Glomerular endothelial cell (primary cell): ENCODE measurements at places on chromosomes 7 and 10. TPM values are rescaled to one million over a fixed set of nuclear protein-coding genes. Genes with fewer than 3 reads are reported as not detected.

CNNM1 gene
- 0.24 TPM in 1 of 2 replicates, not detected in the other for total RNA-seq

HYAL4 gene
- total RNA-seq, result 0.18 TPM in 1 of 2 replicates, not detected in the other

SRI gene
- total RNA-seq, result 139 and 149 TPM in 2 replicates

CEP55 gene
- total RNA-seq, result 6.5 and 18.4 TPM in 2 replicates

AFAP1L2 gene
- 3.4 and 8.6 TPM in 2 replicates for total RNA-seq

PKD1L1 gene
- 2.6 and 14.2 TPM in 2 replicates for total RNA-seq

MCM10 gene
- total RNA-seq, result 2.9 and 13.2 TPM in 2 replicates

GPR85 gene
- total RNA-seq, result 0.24 and 2.6 TPM in 2 replicates

CDHR1 gene
- 0.15 and 1.3 TPM in 2 replicates for total RNA-seq

VAX1 gene
- not detected in 2 replicates for total RNA-seq

OPN1SW gene
- not detected in 2 replicates for total RNA-seq

C10orf143 gene
- 0.10 TPM in 1 of 2 replicates, not detected in the other for total RNA-seq

LRRC17 gene
- total RNA-seq, result 34.6 and 71.4 TPM in 2 replicates

GDF2 gene
- total RNA-seq, result not detected in 2 replicates

ITGA8 gene
- total RNA-seq, result 2.1 and 9.5 TPM in 2 replicates

METTL27 gene
- total RNA-seq, result 0.41 and 5.3 TPM in 2 replicates

SEMA3D gene
- 0.68 and 1.5 TPM in 2 replicates for total RNA-seq

TRPV6 gene
- total RNA-seq, result not detected in 2 replicates

ACTL6B gene
- total RNA-seq, result not detected in 2 replicates

CPN1 gene
- total RNA-seq, result not detected in 2 replicates

OPN4 gene
- not detected in 2 replicates for total RNA-seq

GHRHR gene
- not detected in 2 replicates for total RNA-seq

LDB3 gene
- total RNA-seq, result not detected in 2 replicates

KLF14 gene
- total RNA-seq, result not detected in 2 replicates

ADK gene
- 23.9 and 31.1 TPM in 2 replicates for total RNA-seq

DLX5 gene
- not detected in 2 replicates for total RNA-seq

TEX47 gene
- not detected in 2 replicates for total RNA-seq

DCLRE1A gene
- 2.9 and 3.7 TPM in 2 replicates for total RNA-seq

GNAT3 gene
- not detected in 2 replicates for total RNA-seq

SNCG gene
- total RNA-seq, result 42.3 and 72.4 TPM in 2 replicates

HOXA7 gene
- 12.5 and 17.7 TPM in 2 replicates for total RNA-seq

CDK14 gene
- 3.9 and 8.3 TPM in 2 replicates for total RNA-seq

PRLHR gene
- not detected in 2 replicates for total RNA-seq

SLC16A12 gene
- total RNA-seq, result 0.58 and 1.6 TPM in 2 replicates

SPRN gene
- 0.64 and 0.92 TPM in 2 replicates for total RNA-seq

OR2A12 gene
- total RNA-seq, result not detected in 2 replicates

FAM237B gene
- total RNA-seq, result not detected in 2 replicates

PLAU gene
- total RNA-seq, result 137 and 470 TPM in 2 replicates

PNLIP gene
- total RNA-seq, result not detected in 2 replicates

PTPRN2 gene
- 10.0 and 13.0 TPM in 2 replicates for total RNA-seq

MUC3A gene
- total RNA-seq, result not detected in 2 replicates

IGF2BP3 gene
- 89.8 and 98.3 TPM in 2 replicates for total RNA-seq

PPP1R17 gene
- total RNA-seq, result not detected in 2 replicates

NRCAM gene
- total RNA-seq, result 14.8 and 20.1 TPM in 2 replicates
